ENCODE measurements at places on chromosomes 2 and 18.
A peak's percentile ranks its signal among the peaks of the same experiment; 100 is the strongest.

GRCh38 chr2:169573160-169573973 lies at the start of gene FASTKD1:
TSS of gene FASTKD1 (minus strand) at chr2:169573865. CDS start at chr2:169572029, 1,836 bp downstream.
- peak; percentile 94 for DNase-seq

GRCh38 chr2:3667151-3667631 lies 9.2 kb downstream of the ALLC start:
- peak; percentile 80 for DNase-seq

DNA sequence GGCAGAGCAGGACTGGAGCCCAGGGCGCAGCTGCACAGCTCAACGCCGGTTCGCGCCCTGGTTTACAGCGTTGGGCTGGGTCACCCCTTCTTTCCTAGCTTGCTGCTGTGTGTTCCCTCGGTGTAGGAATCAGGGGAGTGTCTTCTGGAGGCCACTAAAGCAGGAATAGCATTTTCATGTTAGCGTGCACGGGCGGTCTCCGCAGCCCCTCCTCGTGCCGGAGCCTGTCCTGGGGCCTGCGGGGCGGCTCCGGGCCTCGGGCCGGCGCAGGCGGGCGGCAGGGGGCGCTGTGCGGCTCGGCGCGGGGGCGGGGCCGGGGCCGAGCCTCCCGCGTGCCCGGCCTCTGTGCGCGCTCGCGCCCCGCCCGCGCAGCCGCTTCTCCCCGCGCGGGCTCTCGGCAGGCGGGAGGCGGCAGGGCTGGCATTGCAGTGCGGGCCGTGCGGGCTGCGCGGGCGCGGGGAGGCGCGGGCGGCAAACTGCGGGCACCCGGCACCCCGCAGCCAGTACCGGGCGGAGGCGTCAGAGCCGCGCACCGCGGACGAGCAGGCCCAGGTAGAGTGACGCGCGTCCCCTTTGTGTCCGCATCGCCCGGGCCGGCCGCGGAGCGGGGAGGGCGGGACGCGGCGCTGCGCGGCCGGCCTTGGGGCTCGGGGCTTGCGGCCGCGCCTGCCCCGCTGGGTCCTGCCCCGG lies at the start of gene RNF144A:
RNF144A (plus strand) TSS at position 342 of the 690 bp plus-strand sequence. CDS start 79,515 bp downstream, outside the sequence.
- DNase-seq = peak; percentile 45

DNA sequence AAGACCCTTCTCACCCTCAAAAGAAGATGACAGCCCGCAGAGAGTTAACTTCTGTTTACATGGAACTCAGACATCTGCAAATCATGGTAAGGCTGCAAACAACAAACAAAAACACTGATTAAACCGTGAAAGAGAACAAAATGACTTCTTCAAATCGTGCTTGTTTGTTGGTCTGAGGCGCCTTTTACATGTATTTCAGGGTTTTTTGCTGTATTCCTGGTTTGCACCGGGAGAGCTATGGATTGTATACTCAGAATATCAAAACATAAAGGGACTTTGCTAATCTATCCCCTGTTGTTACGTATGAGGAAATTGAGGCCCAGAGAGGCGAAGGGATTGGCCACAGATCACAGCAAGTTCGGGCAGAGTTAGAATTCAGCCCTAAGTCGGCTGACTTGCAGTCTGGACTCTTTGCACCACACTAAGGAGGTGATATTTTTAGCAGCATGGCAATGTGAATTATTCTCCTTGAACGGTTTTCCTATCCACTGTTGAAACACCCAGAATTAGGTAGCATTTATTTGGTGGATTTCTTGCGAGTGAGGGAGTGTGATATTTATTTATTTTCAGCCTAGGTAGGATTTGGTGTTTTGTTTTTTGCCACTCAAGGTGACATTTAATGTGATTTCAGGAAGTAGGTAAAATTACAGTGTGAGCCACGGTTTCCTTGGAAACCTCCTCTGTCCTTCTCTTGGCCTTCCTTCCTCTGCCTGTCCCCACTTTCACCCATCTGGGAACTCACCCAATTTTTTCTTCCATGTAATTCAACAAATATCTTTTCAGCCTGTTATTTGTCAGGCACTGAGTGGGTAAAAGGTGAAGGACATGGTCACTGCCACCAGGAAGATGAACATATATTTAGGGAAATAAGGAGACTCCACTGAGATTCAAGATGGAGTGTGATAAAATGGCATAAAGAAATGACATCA lies 980 bp upstream of the PDE6D start:
- DNase-seq = no peak

All from NCI-H1694 (cell line).